ENCODE measurements at places on chromosomes 6 and 20.

DNA sequence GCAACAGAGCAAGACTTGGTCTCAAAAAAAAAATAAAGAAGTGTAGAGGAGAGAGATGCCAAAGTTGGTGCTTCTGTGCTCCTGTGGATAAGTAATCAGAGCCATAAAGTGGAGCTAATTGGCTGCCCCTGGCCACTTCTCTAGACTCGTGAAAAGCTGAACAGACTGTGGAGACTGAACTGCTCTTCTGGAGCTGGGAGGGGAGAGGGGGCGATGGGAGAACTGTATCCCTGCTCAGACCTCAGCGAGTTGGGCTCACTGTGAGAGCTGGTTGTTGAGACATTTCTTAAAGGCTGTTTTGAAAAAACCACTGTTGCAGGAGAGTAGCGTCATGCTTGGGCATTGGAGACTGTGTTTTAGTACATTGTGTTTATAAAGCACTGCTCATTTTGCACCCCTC, 125.7 kb downstream of the TCP11 start:
- no peak for DNase-seq

GRCh38 chr6:130826442-130827246, 562 bp upstream of the SMLR1 start:
- no peak for DNase-seq

GRCh38 chr6:44262467-44263353, 2.6 kb downstream of the NFKBIE start:
- no peak for DNase-seq

DNA sequence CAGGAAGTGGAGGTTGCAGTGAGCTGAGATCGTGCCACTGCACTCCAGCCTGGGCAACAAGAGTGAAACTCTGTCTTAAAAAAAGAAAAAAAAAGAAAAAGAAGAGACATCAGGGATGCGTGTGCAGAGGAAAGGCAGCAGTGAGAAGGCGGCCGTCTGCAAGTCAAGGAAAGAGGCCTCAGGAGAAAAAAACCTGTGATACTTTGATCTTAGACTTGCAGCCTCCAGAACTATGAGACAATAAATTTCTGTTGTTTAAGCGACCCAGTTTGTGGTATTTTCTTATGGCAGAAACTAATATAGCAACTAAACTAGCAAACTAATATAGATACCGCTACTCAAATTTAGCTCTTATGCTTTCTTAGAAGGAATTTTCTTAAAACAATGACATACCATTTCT, 36.1 kb downstream of the FGD2 start:
- DNase-seq: no peak

- no peak for DNase-seq
Observed at GRCh38 chr20:10047427-10047826, 12.6 kb downstream of the ANKEF1 start.
